CD8-positive, alpha-beta memory T cell (primary cell): ENCODE measurements at places on chromosomes 7 and 10. TPM values are rescaled to one million over a fixed set of nuclear protein-coding genes. Genes with fewer than 3 reads are reported as not detected.

DNA sequence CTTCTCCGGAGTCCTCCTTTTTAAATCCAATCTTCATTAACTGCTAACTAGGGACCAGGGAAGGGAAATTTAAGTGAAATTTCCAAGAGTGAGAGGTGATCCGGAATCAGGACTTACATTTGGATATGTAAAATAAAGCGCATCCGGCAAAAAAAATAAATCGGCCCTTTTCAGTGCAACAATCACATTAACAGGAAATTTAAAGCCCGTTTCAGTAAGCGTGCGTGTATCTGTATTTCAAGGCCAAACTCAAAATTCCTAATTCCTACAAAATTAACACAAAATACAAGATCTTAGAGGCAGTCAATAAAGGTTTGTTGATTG, 771 bp downstream of the DNAJC9 start:
- no peak for DNase-seq

- DNase-seq: no peak
Observed at GRCh38 chr7:53237344-53237913, 202.0 kb downstream of the POM121L12 start.

DNA sequence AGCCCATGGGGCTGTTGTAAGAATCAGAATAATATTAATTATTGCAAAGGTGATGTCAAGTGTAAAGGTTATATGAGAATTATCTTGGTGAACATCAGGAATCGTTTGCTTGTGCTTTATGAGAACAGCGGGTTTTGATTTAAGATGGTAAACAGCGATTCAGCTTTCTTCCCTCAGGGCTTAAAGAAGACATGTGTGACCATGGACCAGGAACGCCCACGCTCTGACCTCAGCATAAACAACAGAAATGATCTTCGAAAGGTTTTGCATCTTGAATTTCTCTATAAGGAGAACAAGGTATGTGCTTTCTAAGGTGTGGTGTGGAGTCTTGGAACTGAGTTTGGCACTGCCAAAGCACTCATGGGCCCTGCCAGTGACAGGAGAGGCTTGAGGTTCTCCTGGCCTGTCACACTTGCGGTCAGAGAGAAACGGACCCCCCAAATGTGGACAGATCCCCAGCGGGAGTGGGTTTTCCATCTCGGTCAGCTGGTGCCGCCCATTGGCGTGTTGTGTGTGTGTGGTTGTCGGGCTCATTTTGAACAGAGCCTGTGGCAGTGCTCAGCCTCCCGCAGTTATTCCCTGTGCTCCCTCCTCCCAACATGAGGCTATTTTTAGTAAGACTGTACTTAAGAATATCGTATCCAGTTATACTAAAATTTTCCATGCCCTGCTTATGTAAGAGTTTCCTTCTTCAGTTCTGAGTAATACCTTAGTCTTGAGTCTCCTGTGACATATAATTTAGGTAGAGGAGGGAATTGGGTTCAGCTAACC, 7.2 kb downstream of the MINDY4 start:
- no peak for DNase-seq

DNA sequence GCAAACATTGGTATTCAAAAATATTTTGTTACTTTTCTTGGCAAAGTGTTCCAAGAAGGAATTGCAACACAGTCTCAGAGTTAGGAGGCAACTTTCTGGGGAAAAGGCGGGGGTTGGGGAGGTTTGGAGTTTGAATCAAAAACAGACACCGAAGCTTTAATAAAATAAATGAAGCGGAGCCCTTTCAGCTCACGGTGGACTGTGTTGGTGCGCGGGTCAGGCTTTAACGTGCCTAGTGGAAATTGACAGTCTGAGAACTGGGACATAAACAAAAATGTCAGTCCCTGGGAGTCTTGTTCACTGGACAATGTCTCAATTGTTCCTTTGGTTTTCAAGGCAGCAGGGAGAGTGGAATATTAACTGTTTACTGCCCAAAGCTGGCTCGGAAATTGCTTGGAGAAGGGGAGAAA, 109.3 kb downstream of the TCF7L2 start:
- no peak for DNase-seq

GRCh38 chr7:81430761-81431160, 339.1 kb downstream of the HGF start:
- no peak for DNase-seq

KCP gene
- total RNA-seq: 1.1 TPM

HHEX gene
- total RNA-seq: not detected

SPDYE16 gene
- total RNA-seq: 0.20 TPM
